ENCODE measurements at places on chromosomes 2 and 18.

DNA sequence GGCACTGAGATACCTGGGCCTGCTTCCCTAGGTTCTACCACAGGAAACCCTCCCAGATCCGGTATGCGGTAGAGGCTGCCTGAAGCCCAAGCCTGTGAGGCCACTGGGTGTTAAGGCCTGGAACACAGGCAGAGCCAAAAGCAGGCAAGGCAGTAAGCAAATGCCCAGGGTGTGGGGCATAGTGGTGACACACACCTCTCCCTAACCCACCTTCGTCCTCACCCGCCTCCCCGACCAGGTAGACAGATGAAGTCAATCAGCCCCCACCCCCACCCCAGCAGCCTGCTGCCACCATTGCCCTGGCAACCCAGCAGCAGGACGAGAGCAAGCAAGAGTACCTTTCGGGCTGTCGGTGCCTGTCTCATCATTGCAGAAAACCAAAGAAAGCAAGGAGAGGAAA lies 6.1 kb downstream of the DCTN1 start:
- DNase-seq, result no peak

DNA sequence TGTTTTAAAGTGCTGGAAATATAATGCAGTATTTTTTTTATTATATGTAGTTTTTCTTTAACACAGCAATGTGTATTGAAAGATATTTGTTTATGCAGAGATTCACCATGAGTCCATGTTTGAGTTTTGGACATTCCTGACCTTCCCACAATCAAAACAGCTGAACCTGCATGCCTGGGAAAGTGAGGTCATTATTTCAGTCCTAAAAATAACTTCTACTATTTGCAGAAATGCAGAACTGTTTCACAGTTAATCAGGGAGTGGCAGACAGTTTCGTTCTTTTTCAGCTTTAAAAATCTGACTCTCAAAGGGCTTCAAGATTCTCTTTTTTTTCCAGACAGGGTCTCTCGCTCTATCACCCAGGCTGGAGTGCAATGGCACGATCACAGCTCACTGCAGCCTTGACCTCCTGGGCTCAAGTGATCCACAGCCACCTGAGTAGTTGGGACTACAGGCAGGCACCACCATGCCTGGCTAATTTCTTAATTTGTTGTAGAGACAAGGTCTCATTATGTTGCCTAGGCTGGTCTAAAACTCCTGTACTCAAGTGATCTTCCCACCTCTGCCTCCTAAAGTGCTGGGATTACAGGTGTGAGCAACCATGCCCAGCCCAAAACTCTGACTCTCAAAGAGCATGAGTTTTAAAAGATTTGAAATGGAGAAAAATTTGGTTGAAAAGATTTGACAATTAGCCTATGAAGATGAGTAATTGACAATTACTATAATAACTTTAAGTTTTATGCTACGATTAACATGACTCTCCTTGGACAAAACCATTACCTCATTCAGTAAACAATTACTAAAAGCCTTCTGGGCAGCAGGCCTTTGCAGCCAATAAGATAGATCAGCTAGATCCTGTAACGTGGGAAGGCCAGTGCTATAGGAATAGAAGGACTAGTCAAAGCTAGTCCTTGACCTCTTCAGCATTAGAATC lies 5.0 kb upstream of the MYL12B start:
- DNase-seq, result no peak

GRCh38 chr18:59041296-59041695 lies 98.4 kb upstream of the SEC11C start:
- DNase-seq, result no peak

DNA sequence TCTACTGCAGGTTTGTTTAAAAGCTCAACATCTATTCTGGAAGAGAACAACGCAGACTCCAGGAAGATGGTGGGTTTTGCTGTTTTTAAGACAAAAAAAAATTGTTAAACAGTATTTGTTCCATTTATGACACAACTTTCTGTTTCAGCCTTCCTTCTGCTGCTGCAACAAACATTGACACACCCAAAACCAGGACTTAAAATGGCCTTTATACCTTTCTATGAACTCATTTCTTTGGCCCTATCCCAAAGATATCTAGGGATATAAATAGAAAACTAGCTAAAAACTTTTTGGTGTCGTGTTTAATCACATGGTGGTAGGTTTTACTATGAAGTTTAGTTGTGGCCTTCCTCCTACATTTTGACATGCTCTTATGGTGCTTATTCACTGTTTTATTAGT lies 964 bp upstream of the GALNT3 start:
- no peak for DNase-seq

DNA sequence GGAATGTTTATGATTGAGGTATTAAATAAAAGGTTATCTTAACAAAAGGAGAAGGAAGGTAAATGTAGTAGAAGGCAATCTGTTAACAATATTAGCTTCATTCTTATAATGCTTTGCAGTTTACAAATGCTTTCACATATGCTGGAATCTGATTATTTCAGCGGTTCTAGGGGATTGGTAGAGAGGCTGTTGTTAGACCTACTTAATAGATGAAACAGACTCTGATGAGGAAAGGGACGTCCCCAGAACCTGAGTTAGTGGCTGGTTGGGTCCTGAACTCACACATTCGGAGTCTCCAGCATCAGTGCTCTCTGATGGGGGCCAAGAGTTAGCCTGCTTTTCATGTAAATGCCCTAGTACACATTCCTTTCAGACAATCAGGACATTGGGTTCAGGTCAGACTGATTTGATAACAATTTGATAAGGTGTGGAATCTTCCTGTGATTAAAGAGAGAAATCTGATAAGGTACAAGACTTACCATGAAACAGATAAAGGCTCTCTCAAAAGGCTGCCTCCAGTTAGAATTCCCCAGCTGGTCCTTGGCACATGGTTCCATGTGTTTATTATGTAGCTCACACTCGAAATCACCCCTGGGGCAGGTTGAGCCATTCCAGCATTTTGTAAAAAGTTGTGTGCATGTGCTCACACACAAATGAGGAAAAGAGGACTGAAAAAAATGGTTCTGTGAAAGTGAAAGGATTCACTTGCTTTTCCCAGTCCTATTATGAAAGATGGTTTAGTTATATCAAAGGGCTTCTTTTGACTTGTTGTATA lies 103.1 kb downstream of the GPD2 start:
- DNase-seq, result no peak

DNA sequence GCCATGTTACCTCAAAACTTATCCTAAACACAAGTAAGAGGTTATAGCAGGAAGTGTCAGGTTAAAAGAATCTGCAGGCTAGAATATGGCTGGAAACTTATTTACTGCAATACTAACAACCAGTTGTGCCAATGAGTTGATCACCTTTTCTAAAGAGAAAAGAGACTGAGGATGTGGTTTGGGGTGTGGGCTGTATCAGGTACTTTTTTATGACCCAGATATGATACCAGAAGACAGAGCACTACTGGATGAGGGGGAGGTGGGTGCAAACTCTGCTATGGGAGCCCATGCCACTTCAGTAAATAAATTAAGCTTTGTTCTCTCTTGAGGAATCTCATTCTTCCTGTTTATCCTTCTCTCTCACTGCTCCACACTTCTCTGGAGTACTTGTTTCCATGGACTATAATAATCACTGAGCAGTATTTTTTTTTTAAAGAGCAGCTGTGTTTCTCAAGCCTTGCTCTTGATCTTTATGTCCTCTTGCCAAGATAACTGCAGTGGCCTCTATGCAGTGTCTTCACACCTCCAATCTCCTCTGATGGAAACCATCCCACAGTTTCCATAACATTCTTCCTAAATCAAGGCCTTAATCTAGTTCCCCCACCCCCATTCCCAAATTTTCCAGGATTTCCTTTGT lies 51.2 kb upstream of the NOSTRIN start:
- no peak for DNase-seq

- DNase-seq, result no peak
Observed at GRCh38 chr2:16664052-16664731, 1.4 kb downstream of the CYRIA start.

GRCh38 chr2:101188683-101189405 lies 37.7 kb upstream of the TBC1D8 start:
- DNase-seq, result no peak

DNA sequence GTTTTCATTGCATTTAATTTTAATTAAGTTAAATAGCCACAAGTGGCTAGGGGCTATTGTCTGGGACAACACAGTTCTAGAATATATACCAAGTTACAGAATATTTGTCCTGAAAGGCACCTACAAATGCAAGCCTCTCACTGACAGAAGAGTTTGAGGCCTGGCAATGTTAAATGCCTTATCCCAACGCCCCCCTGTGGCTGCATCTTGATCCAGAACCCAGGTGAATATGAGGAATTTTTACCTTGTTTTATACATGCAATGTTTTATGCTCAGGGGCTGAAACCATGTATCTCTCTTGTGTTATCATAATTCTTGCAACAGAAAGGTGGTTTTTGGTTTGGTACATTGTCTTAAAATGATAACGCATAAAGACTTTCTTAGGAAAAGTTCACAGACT lies 71.8 kb upstream of the SEC11C start:
- DNase-seq, result no peak
